ENCODE measurements at places on chromosomes 7 and 10.

- DNase-seq, result no peak
Observed at GRCh38 chr10:70913191-70913892, 25.0 kb upstream of the PCBD1 start.

- DNase-seq, result no peak
Observed at GRCh38 chr7:25014756-25015155, 34.8 kb upstream of the OSBPL3 start.

DNA sequence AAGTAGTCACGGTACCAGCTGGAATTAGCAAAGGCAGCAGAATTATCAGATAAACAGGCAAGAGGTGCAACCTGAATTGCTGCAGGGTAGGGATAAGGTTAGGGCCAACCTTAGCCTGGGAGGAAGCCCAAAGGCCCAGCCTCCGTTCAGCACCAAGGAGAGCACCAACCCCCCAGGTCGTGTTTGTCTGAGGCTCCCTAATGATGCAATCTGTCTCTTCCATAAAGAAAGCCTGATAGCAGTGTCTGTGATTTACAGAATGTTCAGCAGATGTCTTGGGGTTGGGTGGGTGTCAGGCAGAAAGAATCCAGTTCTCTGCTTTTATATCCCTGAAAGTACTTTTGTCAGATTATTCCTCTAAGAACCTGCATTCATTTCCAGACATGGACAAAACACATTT lies 328.4 kb upstream of the AOAH start:
- no peak for DNase-seq

DNA sequence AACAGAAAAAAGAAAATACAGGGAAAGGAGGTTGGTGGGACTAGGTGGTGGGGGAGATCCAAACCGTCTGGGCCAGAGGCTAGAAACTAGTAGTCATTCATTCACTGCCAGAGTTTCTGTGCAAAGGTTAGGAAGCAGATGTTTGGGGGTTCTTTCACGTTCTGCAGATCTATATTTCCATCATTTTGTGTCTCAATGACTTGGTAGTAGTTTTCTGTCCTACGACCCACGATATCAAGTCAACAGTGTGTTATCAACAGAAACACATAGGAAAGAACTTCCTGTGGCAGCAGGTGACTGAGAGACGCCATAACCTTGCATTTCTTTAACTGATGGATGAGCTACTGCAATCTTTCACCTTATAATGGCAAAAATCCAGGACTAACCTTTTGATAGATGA lies 1.8 kb downstream of the CEP55 start:
- DNase-seq, result no peak

DNA sequence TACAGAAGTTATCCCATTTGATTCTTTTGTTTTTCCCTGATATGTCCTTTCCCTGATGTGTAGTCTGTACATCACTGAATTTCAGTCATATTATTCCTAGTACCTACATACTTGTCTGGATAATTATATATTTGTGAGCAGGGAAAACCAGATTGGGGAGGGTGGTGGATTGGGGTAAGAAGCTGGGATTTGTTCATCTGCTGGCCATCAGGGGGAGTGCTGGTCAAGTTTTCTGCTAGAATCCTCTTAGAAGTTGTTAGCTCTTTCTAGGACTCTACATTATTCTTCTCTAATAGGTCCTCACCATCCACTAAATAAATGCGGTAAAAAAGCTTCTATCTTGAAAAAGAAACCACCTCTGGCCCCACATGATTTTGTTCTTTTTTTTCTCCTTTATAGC lies 232.7 kb upstream of the TAC1 start:
- no peak for DNase-seq

DNA sequence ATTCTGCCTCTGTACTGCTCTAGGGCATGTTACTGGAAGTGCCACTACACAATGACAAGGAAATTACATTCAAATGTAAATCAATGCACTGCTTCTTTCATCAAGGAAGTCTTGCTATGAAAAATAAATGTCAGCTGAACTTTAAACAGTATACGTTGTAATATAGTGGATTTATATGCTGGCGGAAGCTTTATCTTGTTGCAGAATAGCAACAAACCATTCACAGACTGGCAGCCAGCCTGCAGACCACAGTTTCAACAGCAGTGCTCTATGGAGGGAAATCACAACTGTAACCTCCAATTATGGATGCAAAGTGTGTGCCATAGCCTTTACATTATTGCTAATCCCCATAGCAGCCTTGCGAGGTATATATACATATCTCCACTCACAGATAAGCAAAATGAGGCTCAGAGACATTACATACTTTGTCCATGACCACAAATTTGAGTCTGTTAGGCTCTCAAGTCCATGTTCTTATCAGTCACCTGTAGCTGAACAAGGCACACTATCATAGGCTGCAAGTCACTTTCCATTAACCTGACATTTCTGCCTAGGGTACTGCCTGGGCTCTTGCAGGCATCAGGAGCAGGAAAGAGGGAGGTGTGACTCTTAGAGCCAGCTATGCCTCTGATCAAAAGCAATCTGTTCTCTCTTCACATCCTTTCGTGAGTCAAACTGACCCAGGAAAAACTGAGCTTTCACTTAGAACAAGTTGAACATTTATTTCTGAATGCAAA lies 22.6 kb downstream of the COL28A1 start:
- no peak for DNase-seq

DNA sequence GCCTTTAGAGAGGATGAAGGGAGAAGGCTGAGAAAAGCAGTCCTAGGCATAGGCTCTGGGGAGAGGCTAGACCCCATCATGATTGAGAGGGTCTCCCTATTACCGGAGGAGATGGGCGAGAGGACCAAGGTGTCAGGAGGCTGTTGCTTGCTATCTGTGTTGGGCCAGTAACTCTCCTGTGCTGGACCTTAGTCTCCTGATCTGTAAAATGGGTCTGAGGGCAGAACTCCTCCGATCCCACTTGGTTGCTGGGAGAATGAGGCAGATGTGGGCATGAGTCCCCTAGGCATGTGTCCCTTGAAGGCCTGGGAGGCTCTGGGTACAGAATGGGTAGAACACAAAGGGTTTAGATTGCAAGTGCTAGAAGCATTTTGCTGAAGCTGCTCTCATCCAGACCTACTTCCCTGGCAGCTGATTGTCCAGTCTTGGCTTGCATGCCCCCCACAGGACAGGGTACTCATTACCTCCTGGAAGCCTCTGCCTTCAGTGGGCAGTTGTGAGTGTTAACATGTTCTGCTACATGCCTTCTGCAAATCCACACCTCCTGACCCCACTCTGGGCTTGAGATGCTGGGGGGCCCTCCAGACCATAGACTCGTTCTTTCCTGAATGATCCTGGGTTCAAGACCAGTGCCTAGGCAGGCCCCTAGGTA lies 4.4 kb downstream of the ZMIZ1 start:
- DNase-seq, result no peak

- no peak for DNase-seq
Observed at GRCh38 chr10:110967009-110967630, 47.7 kb downstream of the SHOC2 start.

GRCh38 chr7:149559711-149560110 lies 62.1 kb upstream of the ZNF746 start:
- DNase-seq, result no peak

- no peak for DNase-seq
Observed at GRCh38 chr7:33079763-33080690, 17.5 kb upstream of the NT5C3A start.

DNA sequence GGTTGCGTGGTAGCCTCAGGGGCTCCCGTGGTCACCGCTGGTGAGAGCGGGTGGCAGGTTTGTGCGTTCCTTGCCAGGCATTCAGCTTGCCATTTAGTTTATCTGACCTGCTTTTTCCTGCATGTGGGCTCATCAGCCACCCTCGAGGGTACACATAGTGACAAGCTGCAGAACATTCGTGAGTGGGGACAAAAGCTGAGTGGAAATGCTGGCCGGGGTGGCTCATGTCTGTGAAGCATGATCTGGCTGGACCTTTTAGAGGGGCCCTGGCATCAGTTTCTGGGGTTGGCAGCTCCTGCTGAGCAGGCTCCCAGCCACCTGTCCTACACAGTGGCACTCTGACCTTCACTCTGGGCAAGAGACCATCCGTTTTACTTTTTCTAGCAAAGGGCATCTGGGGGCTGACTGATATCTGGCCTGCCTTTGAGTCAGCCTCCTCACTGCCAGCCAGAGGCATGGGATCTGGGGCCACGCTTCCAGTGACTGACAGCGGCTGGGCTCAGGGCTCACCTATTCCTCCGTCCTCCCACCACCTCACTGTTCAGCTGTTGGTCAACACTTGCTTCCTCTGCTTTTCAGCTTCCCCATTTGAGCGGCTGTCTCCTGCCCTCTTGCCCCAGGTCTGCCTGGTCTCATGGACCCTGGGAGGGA lies 75.0 kb downstream of the LANCL2 start:
- no peak for DNase-seq

DNA sequence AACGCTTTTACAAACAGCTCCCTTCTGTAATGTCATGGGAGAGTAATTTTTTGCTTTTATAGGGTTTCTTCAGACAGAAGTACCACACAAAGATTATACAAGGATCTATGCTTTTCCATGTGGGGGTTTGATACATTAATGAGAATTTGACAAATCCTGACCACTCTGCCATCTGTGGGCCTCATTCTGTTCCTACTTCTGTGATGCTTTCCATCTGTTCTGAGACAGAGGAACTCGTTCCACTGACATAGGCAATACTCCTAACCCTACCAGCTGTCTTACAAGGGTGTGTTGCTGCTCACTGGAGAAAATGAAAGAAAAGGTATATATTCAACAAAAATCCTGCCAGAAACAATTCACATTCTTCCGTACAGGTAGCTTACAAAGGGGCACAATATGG lies 59.4 kb upstream of the NAMPT start:
- DNase-seq, result no peak

DNA sequence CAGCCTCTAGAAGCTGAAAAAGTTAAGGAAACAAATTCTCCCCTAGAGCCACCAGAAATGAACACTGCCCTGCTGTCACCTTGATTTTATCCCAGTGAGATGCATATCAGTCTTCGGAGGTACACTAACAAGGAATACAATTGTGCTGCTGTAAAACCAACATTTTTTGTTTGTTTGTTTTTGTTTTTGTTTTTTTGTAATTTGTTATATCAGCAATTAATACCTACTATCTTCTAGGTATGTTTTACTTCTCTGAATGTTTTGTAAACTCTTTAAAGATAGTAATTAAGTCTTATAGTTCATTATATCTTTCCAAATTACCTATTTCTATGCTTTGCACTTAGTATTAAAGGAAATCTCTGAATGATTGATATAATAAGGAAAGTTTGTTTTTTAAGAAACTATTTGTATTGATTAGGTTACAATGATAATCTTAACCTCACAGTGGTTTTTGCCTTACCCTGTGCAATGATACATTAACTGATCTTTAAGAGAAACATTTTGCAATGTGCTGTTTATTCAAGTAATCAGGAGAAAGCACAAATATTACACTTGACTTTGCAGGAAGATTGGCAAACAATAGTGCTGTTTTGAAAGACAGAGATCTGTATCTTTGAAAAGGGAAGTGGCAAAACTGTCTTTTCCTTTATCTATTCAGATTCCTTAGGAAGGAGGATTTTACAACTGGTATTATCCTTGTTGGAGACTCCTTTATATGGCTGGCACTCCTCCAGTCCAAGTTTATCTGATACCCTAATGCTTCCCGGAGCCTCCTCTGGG lies 11.3 kb upstream of the HGF start:
- DNase-seq, result no peak

- DNase-seq, result no peak
Observed at GRCh38 chr10:27391325-27391724, 112.8 kb upstream of the RAB18 start.

DNA sequence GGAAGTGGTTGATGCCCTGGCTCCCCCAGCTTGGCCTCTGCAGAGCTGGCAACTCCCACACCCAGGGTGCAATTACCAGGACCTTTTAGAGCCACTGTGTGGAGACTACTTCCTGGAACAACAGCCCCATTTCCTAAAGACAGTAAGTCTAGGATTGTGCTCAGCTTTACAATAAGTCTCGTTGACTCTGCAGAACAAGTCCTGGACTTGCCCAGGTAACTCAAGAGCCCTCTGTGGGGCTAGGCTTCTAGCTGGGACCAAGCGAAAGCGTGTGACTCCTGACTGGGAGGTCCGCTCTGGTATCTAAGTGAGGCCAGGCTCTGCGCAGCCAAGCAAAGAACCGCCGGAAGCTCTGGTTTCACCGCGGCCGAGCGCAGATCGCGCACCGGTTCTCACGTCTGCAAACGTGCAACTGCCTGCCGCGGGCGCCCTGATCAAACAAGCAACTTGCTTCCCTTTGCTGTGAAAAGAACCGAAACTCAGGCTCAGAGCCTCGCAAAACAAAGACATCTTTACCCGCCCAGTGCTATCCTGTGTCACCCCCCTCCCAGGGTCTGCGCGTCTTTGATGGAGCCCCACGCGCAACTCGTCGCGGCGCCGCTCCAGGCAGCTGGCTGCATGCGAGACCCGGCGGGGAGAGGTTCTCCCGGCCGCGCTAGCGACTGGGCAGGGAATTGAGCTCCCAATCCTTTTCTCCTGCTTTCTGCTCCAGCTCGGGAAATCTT lies 4.4 kb upstream of the PDLIM1 start:
- no peak for DNase-seq

DNA sequence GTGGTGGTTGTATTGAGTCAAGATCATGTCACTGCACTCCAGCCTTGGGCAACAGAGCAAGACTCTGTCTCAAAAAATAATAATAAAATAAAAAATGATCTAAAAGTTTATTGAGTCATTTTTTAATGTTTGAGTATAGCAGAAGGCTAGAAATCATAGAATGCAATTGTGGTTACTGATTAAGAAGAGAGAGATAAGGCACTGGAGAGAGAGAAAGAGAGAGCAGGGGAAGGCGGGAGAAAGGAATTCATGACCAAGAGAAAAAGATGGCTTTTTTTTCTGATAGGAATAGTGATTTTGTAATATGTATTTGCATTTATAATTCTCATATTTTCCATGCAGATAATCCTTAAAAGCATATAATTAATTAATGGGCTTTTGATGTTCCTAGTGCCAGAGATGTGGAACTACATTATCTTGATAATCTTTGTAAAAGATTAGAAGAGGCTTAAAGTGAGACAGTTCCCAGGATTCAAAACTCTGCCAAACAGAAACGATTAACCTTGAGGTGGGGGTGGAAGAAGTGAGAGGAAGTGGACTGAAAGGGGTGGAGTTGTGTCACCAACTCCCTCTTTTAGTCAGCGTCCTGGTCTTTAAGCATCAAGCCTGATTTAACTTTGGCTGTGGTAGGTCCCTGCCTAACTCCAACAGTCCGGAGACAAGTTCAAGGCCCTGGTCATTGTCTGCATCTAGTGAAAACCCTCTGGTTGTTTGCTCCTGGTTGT lies 76.2 kb downstream of the CHN2 start:
- no peak for DNase-seq

DNA sequence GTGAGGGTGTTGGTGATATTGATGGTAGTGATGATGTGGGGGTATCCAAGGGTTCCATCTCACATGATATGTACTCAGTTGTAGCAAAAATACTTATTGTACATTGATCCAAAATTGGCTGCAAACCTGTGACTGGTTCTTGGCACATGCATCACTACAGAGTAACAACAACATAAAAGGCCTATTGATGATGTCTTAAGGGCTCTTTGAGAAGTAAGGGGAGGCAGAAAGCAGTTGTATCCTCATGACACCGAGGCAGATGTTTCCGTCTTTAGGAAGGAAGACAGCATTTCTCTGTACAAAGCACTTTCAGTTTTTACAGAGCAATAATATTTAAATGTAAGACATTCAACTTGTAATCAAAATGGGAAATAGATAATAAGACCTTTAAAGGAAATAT lies 34.5 kb downstream of the NRG3 start:
- no peak for DNase-seq

All from activated T-helper 1 cell treated with anti-CD3 and anti-CD28 coated beads, Interleukin-2, amount 50 U/mL, for 16 hours (primary cell).